ENCODE measurements at places on chromosomes 7 and 10.

- no peak for DNase-seq
Observed at GRCh38 chr10:110267276-110267675, 37.4 kb downstream of the SMNDC1 start.

DNA sequence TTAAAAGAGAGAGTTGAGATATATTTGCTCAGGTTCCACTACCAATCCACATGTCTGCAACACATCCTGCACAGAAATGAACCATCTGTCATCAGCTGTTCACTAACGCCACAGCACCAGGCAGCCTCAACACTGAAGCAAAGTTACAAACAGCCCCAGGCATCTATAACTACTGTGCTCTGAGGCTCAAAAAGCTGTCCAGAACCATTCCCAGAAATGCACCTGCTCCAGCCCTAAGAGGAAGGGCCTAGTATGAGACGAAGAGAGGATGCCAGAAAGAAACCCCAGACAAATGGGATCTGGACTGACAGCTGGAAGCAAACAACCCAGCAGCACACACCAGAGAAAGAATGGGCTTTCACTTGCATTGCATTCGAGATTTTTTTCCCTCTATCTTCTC is 159.3 kb downstream of the ELMO1 start:
- peak; percentile 21 for DNase-seq

DNA sequence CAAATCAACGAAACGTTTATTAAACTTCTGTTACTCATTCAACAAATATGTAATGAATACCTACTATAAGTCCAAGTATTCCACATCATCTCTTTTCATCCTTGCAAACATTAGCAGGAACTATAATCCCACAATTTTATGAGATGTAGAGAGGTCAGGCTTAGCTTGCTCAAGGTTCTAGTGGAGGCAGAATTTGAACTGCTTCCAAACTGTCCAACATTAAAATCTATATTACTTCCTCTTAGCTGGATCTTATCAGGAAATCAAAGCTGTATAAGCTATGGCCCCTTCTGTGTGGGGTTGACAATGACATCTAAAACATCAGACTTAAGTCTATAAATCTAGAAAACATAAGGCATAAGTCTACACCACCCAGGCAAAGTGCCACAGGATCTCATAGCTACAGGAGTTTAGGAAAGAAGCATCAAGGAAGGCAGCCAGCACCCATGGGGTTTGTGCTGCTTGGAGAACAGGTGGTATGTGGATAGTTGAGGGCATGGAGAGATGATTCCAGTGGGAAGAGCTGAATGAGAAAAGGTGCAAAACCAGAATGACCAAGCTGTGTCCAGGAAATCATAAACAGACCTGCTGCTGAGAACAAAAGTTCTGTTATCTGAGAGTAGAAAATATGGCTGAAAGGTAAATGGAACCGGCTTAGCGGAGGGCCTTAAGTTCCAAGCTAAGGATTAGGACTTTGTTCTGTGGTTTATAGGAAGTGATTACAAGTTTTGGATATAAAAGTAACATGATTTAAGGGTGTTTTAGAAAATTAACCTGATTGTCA is 34.5 kb downstream of the PAPSS2 start:
- no peak for DNase-seq

- DNase-seq, result peak; percentile 85
Observed at GRCh38 chr7:138338361-138338760, 121.7 kb upstream of the TRIM24 start.

- no peak for DNase-seq
Observed at GRCh38 chr10:70341016-70341415, 41.4 kb downstream of the LRRC20 start.

- no peak for DNase-seq
Observed at GRCh38 chr7:106774768-106775551, 90.1 kb upstream of the PIK3CG start.

GRCh38 chr10:120478386-120478785 is 21.4 kb downstream of the PLPP4 start:
- no peak for DNase-seq

GRCh38 chr10:57664815-57665214 is 602.9 kb downstream of the IPMK start:
- DNase-seq, result no peak
